ENCODE measurements at places on chromosomes 3 and 15.

DNA sequence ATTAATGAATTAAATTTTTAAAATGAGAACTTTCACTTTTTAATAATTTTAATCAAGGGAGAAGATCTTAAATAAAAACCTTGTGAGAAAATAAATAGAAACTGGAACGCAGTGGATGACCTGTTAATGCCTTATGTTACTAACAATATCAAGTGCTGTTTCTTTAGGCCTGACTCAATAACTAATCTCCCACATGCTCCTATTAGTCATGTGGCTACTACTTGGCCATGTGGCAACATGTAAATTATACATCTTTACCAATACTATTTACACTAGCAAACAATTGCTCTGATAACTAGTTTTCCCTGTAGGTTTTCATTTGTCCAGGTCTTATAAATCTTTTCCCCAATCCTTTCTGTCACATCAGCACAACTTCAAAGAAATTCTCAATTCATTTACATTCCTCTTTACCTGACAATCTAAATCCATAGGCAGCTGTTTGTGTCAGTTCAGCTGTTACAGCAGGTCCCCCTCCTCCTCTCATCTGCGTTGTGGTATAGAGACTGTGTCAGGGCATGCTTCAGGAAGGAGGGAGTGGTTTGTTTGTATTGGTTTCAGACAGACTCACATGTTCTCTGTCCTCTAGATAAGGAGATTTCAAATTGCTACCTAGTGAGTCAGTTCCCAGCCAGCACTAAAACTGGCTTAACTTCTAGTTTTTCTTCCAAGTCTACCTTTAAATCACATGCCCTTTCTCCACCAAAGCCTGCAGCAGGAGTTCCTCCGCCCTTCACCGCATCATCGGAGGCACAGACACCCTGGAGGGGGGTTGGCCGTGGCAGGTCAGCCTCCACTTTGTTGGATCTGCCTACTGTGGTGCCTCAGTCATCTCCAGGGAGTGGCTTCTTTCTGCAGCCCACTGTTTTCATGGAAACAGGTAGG lies 11.3 kb upstream of the C3orf52 start:
- DNase-seq = no peak

GRCh38 chr3:180871901-180872300 lies 40.6 kb upstream of the FXR1 start:
- no peak for DNase-seq

GRCh38 chr15:49652922-49653321 lies 32.1 kb downstream of the DTWD1 start:
- DNase-seq = no peak

DNA sequence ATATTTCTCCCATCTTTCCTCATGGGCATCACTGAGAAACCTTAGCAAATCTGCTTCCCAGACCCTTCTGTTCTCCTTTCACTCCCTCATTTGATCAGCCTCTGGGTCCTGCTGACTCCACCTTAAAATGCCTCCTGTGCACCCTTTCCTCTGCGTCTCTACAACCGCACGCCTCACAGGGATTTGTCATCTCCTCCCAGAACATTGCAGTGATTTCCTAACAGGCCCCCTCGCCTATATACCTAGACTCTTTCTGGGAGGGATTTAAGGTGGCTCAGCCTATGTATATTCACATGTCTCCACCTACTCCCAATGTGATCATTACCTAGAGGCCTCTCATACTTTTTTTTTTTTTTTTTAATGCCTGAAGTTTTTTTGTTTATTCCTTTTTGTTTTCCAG lies 69.2 kb downstream of the LIPC start:
- no peak for DNase-seq

GRCh38 chr3:44887101-44887500 lies 12.7 kb downstream of the TGM4 start:
- DNase-seq = no peak

DNA sequence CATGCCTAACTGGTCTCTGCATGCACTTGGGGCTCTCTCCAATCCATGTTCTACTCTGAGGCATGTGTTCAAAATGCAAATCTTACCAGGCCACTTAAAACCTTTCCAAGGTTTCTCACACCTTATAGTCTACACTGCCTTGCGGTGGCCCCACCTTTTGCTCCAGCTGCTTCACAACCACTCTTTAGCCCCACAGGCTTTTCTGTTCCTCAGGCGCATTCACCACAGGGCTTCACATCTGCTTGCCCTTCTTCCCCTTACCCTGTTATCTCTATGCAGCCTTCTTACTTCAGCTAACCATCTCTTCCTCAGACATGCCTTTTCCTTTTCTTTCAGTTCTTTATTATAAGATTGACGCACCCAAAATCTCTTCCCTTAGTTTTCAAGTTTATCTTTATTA lies 37.8 kb downstream of the MINDY4B start:
- no peak for DNase-seq

- no peak for DNase-seq
These were observed 9.9 kb downstream of the SEMA4B start for GRCh38 chr15:90211009-90211408.

DNA sequence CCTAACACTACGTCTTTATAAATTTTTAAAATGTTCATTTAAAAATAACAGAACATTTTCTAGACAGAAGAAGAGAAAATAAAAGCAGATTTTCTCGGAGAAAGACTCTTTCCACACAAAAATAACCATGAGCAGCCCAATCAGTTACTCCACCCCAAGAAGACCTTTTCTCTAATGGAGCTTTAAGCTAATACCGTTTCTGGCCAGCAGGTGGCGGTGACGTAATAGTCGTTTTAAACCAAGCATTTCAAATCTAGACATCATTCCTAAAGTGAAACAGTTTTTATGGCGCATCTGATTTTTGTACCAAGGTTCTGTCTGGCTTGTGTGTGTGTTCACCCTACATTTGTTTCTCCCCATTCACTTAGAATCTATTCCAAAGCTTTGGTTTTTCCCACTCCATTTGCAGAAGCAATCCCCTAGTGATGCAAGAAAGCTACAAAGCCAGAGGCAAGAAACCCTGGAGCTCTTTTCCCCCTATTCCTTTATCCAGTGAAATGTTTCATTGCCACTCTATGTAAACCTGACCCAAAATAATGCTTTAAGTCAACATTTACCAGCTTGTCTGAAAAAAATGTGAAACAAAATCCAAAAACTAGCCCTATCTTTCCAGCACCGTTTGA lies 336.7 kb upstream of the IGF1R start:
- DNase-seq = peak; percentile 67

GRCh38 chr15:80250614-80251427 lies 1.2 kb downstream of the CTXND1 start:
- no peak for DNase-seq

- DNase-seq = no peak
These were observed 762.4 kb upstream of the DPPA4 start for GRCh38 chr3:110099711-110100110.

DNA sequence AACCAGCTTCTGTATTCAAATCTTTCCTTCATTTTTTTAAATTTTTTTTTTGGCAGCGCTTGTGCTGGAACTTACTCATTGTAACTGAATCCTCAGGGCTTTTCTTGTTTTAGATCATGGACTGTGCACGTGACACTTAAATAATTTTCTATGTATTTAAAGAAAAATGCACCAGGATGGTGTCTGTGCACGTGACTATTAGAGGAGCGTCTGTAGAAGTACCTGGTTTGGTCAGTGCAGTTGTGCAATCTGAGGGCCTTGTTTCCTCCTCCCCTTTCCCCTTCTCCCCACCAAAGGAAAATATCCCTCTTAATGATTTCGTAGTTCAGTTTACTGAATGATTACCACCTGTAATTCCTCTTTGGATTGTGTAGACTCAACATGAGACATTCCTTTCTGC lies 31.3 kb downstream of the EDEM1 start:
- DNase-seq = no peak

- no peak for DNase-seq
These were observed 492.8 kb upstream of the MDFIC2 start for GRCh38 chr3:70805061-70805889.

- DNase-seq = no peak
These were observed 45.9 kb upstream of the ABHD10 start for GRCh38 chr3:111932946-111933345.

- DNase-seq = no peak
These were observed 64.8 kb downstream of the SCN11A start for GRCh38 chr3:38986901-38987300.

DNA sequence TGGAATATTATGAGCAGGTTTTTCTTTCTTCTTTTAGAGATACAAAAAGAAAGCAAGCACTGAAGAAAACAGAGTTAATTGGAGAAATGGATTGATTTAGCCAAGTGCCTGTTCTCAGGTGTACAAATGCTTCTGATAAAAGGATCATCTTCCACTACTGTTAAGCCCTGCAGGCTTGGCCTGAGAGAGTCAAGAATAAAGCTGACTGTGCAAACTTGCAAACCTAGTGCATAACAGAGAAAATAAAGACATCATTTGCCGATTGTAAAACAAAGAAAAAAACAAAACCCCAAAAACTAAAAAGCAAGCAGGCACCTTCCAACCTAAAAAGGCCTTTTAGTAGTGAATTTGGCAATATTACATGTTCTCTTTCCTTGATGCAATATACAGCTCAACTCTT lies 78.0 kb upstream of the CCDC80 start:
- no peak for DNase-seq

GRCh38 chr3:88248658-88249057 lies 98.9 kb downstream of the C3orf38 start:
- DNase-seq = no peak

DNA sequence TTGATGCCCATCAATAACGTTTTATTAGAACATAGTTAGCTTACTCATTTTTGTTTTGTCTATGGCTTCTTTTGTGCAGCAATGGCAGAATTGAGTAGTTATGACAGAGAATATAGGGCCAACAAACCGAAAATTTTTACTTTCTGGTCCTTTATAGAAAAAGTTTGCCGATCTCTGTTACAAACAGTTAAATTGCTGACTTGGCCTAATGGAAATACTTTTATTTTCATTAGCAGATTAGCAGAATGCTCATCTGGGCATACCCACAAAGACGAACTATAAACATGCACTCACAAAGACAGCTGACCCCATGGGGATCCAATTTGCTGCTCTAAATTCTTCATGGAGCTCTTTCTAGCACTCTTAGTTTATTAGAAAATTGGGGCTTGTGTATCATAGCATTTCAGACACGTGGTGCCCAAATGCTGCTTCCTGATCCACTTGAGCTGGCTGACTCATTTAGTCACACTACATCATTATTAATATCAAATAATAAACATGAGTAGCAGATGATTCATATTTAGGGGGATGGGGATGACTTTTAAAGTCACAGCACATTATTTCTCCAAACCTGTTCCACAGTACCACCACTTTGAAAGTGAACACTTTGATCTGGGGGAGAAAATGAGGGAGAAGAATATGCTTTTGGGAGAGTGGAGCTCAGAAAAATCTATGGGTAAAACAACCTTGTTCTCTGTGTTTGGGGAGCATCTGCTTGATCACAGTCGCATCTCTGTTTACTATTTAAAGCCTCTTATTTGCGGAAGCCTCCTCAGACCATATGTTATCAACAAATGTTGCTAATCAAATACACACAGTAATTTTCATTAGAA lies 228.1 kb upstream of the FEZF2 start:
- no peak for DNase-seq

DNA sequence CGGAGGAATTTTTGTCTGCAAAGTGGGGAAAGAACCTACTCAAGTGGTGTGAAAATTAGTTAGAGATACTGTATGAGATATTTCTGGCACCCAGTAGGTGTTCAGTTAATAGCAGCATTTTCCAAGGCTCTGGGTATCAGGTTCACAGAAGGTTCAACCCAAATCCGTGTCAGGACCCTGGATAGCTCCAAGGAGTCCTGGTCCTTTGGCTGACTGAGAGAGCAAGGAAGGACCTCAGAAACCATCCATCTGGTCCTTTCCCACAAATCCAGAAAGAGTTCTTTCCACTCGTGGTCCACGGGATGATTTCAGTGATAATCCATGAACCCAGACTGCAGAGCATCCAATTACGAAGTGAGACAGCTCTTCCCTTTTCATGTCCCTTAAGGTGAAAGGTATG lies 51.4 kb downstream of the SLC6A11 start:
- DNase-seq = no peak

DNA sequence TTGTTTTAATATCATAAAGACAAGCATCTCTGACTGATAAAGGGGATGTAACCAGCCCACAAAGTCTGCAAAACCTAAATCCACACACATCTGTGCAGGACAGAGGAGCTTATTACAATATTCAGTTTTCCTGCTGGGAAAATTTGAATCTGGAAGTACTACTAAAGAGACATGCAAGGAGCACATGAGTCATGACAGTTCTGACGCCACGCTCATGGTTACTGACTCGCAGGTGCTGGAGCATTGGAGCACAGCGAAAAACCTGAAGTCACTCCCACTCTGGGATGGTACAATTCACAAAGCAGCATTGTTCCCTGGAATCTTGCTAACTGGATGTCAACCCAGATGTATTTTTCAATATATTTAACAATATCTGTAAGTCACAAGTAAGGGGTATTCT lies 7.6 kb upstream of the ISL2 start:
- DNase-seq = no peak

- no peak for DNase-seq
These were observed 41.0 kb upstream of the TBC1D5 start for GRCh38 chr3:17783426-17783825.

DNA sequence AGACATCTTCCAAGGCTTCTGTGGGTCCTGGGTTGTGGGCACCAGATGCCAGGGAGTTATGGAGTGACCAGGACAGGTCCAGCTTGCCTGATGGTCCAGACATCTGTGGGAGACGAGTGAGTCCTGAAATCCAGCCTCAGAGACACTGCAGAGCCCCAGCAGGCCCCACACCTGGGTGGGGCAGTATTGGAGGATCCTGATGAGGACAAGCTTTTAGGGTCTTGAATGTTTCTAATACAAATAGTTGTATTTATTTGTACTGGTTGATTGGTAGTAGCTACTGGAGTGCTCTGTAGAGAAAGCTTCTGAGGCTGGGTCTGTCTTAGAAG lies 67.5 kb upstream of the PRR23C start:
- DNase-seq = no peak

- no peak for DNase-seq
These were observed 18.1 kb upstream of the OR5AC2 start for GRCh38 chr3:98068824-98069223.

DNA sequence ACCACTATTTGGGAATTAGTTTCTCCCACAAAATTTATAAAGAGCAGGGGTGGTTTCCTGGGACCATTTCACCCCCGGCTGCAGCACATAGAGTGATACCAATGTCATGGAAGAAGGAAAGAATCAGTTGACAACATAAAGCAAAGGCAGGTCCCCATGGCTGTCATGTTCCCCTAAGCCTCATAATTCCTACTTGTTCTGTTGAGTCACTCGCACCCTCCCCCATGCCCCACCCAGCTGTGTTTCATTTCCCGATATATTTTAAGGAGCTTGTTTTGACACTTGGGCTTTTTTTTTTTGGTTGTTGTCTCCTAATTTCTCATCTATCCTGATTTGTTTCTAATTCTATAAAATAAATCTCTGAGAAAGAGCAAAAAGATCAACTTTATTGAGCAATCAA lies 24.9 kb downstream of the ERC2 start:
- DNase-seq = no peak

- no peak for DNase-seq
These were observed 98.8 kb upstream of the TNFAIP8L3 start for GRCh38 chr15:51193526-51193925.
